ENCODE measurements at places on chromosomes 11 and 22.

- no peaks in the 10 kb centered on the region for H3K4me1 ChIP-seq
- H3K36me3 ChIP-seq: no peaks in the 10 kb centered on the region
- DNase-seq: no peak
- no peak overlapping the region for H3K4me3 ChIP-seq
- peaks cover 4% of the 10 kb centered on the region for H3K27me3 ChIP-seq
These were observed 124.4 kb upstream of the VPREB1 start for GRCh38 chr22:22120160-22120559.

- H3K27ac ChIP-seq: no peak overlapping the region
- no peak for DNase-seq
- H3K36me3 ChIP-seq: no peaks in the 10 kb centered on the region
- no peaks in the 10 kb centered on the region for H3K27me3 ChIP-seq
- H3K4me1 ChIP-seq: no peaks in the 10 kb centered on the region
- no peak overlapping the region for H3K4me3 ChIP-seq
These were observed 623.6 kb downstream of the BRD1 start for GRCh38 chr22:49203859-49204598.

DNA sequence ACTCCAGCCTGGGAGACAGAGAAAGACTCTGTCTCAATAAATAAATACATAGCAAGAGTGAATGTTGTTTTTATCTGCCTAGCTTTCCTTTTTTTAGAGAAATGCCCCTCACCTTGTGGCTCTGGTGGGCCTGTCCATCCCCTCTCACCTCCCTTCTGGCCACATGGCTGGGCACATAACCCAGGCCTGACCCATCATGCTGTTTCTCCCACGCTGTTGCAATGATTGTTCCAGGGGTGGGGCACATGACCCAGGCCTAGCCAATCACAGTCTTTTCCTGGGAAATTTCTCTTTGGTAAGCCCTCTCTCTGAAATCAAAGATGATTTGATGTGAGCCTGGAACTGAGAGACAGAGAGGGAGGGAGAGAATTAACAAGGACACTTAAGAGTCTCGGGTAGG lies 5.5 kb upstream of the CYTH4 start:
- no peak overlapping the region for H3K27ac ChIP-seq
- DNase-seq: no peak
- H3K36me3 ChIP-seq: no peaks in the 10 kb centered on the region
- H3K4me1 ChIP-seq: peaks cover 4% of the 10 kb centered on the region
- no peak overlapping the region for H3K4me3 ChIP-seq
- H3K27me3 ChIP-seq: no peaks in the 10 kb centered on the region

DNA sequence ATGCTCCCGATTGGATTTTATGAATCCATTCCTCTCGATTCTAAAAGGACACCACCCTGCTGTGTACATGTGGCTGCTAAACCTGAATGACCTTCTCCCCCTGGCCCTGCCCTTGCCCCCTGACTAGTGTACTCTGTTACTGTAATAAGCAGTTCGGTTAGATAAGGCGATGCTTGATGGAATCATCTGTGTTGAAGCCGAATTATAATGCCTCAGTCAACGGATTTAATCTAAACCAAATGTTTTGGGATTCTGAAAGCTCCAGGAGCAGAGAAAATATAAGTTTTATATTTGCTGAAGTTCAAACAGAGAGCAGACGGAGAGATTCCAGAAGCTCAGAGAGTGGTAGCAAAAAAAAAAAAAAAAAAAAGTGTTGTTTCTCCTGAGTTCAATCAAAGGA lies 275.4 kb upstream of the MPPED2 start:
- DNase-seq: no peak
- no peaks in the 10 kb centered on the region for H3K4me1 ChIP-seq
- H3K4me3 ChIP-seq: no peak overlapping the region
- H3K27me3 ChIP-seq: no peaks in the 10 kb centered on the region
- no peaks in the 10 kb centered on the region for H3K36me3 ChIP-seq

GRCh38 chr22:22940961-22941605 lies 53.5 kb downstream of the IGLL5 start:
- H3K4me3 ChIP-seq: no peak overlapping the region
- no peak overlapping the region for H3K27ac ChIP-seq
- H3K27me3 ChIP-seq: no peaks in the 10 kb centered on the region
- no peaks in the 10 kb centered on the region for H3K36me3 ChIP-seq
- H3K4me1 ChIP-seq: no peaks in the 10 kb centered on the region
- DNase-seq: no peak

DNA sequence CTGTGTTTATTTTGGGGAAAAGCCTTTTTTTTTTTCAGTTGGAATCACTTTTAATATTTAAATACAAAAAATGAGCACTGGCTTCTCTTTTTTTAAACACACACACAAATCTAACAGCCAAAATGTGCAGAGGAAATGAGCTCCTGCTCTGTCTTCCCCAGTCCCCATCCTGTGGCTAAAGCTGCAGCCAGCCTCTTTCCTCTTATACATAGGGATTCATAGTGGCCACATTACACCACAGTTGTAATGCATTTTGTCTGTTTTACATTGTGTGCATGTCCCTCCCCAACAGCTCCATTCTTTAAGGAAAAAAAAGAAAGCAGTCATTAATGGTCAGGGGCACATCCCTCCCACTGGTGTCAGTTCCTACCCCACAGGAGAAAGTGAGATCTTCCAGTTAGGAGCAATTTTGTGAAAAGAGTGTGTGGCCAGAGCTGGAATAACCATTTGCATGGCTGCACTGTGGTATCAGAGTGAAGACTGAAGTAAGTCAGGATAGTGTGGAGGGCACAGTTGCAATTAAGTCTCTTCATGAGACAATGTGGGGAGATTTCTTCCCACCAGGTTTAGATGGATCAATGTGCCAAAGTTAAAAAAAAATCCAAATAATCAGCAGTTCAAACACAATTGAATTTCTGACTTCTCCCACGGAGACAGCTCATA lies 220.6 kb downstream of the TMEM135 start:
- no peaks in the 10 kb centered on the region for H3K36me3 ChIP-seq
- no peak overlapping the region for H3K4me3 ChIP-seq
- peaks cover 7% of the 10 kb centered on the region for H3K4me1 ChIP-seq
- no peak overlapping the region for H3K27ac ChIP-seq
- no peak for DNase-seq

- no peaks in the 10 kb centered on the region for H3K36me3 ChIP-seq
- no peak overlapping the region for H3K4me3 ChIP-seq
- H3K27ac ChIP-seq: no peak overlapping the region
- H3K27me3 ChIP-seq: no peaks in the 10 kb centered on the region
- no peak for DNase-seq
These were observed 2.8 kb downstream of the TNNI2 start for GRCh38 chr11:1841511-1842148.

DNA sequence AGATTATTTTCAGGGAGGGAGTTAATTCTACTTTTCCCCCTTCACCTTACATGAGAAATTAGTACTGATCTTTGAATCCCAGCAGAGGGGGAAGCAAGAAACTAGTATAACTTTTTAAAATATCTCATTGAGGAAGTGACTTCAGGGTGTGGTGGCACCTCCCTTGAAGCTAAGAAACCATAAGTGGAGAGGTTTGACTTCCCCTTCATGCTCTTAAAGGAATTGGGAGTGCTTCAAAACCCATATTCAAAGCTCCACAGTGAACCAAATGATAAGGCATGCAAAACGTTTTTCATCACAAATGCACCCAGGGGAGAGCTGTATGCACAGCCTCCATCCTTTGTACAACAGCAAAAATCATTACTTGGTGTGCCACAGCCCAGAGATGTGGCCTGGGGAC lies 540 bp downstream of the MS4A14 start:
- H3K4me3 ChIP-seq: no peak overlapping the region
- H3K27ac ChIP-seq: no peak overlapping the region
- no peak for DNase-seq
- H3K4me1 ChIP-seq: no peaks in the 10 kb centered on the region
- H3K27me3 ChIP-seq: no peaks in the 10 kb centered on the region
- no peaks in the 10 kb centered on the region for H3K36me3 ChIP-seq

DNA sequence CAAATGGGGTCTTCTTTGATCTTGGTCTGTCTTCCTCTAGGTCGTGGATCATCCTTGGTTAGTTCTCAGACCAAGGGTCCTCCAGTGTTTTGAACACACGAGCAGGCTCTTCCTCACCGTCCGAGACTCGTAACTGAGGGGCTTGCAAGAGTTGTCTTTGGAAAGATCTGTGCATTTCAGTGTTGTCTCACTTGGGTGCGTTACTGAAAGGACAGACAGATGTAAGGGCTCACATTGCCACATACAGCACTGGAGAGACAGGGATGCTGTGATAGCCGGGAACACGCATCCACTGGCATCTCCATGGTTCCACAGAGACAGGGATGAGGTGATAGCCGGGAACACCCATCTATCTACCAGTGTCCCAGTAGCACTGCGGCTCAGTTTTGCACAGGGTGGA lies 15.7 kb downstream of the GLB1L2 start:
- no peaks in the 10 kb centered on the region for H3K27me3 ChIP-seq
- H3K27ac ChIP-seq: no peak overlapping the region
- no peak for DNase-seq
- H3K36me3 ChIP-seq: no peaks in the 10 kb centered on the region
- H3K4me3 ChIP-seq: no peak overlapping the region
- peaks cover 19% of the 10 kb centered on the region for H3K4me1 ChIP-seq

DNA sequence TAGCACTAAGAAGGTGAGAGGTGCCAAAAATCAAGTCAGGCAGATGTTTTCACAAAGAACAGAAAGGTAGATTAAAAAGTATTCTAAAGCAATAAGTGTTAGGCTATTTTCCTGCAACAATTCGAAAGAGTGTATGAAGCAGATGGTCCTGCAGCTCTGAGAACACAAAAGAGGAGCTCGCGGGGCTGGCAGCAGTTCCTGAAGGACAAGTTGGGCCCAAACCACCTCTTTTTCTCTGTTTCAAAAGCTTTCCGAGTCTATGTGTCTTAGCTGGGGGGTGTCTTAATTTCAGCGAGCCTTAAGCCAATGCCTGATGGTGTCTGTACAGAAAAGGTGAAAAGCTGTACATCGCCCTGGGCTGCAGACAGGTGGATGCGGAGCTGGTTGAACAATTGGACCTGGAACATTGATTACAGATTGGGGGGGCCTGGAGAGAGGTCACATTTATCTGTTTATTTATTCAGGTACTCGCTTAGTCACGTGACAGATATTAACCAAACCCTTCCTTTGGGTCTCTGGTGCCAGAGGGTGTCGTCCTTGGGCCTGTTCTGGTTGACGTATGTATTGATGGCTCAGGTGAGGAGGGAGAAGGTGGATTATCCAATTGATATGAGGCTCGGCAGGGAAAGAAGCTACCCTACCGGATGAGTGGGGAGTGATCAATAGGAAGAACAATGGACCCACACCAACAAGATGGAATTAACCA lies 24.7 kb downstream of the GRIK4 start:
- no peak overlapping the region for H3K4me3 ChIP-seq
- no peaks in the 10 kb centered on the region for H3K36me3 ChIP-seq
- H3K4me1 ChIP-seq: no peaks in the 10 kb centered on the region
- no peaks in the 10 kb centered on the region for H3K27me3 ChIP-seq
- no peak overlapping the region for H3K27ac ChIP-seq
- no peak for DNase-seq

- no peaks in the 10 kb centered on the region for H3K36me3 ChIP-seq
- peaks cover 5% of the 10 kb centered on the region for H3K27me3 ChIP-seq
- H3K4me3 ChIP-seq: no peak within 1 kb of the TSS
- H3K4me1 ChIP-seq: no peaks in the 10 kb centered on the region
- H3K27ac ChIP-seq: no peak within 1 kb of the TSS
These were observed at the start of gene PTPN5 for GRCh38 chr11:18791207-18791968. Gene PTPN5, minus strand, starts transcription at chr11:18791798. Its CDS starts 19,840 bp downstream, at chr11:18771958.

DNA sequence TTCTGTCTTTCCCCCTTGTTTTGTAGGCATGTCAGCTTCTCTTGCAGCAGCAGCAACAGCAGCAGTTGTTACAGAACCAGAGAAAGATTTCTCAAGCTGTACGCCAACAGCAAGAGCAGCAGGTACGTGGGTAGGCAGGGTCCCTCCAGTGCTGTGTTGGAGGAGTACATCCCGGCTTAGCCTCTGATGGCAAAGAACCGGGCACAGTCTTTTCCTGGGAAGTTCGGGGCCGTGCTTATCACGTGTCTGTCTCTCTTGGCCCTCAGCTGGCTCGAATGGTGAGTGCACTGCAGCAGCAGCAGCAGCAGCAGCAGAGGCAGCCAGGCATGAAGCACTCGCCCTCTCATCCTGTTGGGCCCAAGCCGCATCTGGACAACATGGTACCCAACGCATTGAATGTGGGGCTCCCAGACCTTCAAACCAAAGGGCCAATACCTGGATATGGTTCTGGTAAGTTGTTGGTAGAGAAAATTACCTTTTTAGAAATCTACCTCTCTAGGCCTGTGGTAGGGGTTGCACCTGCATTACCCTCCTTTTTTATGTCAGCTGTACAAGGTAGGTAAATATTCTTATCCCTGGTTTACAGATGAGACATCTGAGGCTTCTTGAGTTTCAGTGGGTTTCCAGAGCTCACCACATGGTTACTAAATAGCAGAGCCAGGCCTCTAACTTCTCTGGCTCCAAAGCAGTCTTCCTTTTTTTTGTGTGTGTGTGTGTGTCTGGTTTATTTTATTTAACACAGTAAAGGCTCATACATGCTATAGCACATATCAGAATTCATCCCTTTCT lies 45.2 kb upstream of the ADSL start:
- H3K27me3 ChIP-seq: no peaks in the 10 kb centered on the region
- H3K36me3 ChIP-seq: peaks cover 24% of the 10 kb centered on the region
- no peak overlapping the region for H3K4me3 ChIP-seq
- no peaks in the 10 kb centered on the region for H3K4me1 ChIP-seq
- DNase-seq: no peak

GRCh38 chr22:25420471-25420924 lies 144.0 kb upstream of the GRK3 start:
- no peaks in the 10 kb centered on the region for H3K36me3 ChIP-seq
- no peak overlapping the region for H3K4me3 ChIP-seq
- peaks cover 5% of the 10 kb centered on the region for H3K4me1 ChIP-seq
- peaks cover 20% of the 10 kb centered on the region for H3K27me3 ChIP-seq
- no peak for DNase-seq
- H3K27ac ChIP-seq: no peak overlapping the region

- H3K36me3 ChIP-seq: no peaks in the 10 kb centered on the region
- DNase-seq: no peak
- no peaks in the 10 kb centered on the region for H3K4me1 ChIP-seq
- no peak overlapping the region for H3K27ac ChIP-seq
- no peak overlapping the region for H3K4me3 ChIP-seq
- H3K27me3 ChIP-seq: no peaks in the 10 kb centered on the region
These were observed 197.3 kb upstream of the FOLH1 start for GRCh38 chr11:49405743-49406142.

- H3K27me3 ChIP-seq: no peaks in the 10 kb centered on the region
- peak; percentile 13 for DNase-seq
- peak overlapping the region; percentile 25 for H3K27ac ChIP-seq
- peaks cover 34% of the 10 kb centered on the region for H3K4me1 ChIP-seq
- peak overlapping the region; percentile 62 for H3K4me3 ChIP-seq
These were observed 562 bp downstream of the ZBED4 start for GRCh38 chr22:49853981-49854831.

- DNase-seq: no peak
- H3K4me3 ChIP-seq: no peak overlapping the region
- H3K27ac ChIP-seq: no peak overlapping the region
These were observed 189.3 kb upstream of the SEZ6L start for GRCh38 chr22:25979968-25980367.

GRCh38 chr11:76551400-76551799 lies 106.6 kb downstream of the EMSY start:
- H3K4me3 ChIP-seq: no peak overlapping the region
- no peaks in the 10 kb centered on the region for H3K4me1 ChIP-seq
- no peak overlapping the region for H3K27ac ChIP-seq
- H3K36me3 ChIP-seq: no peaks in the 10 kb centered on the region
- DNase-seq: no peak

GRCh38 chr11:73388265-73389133 lies 12.3 kb downstream of the RELT start:
- no peaks in the 10 kb centered on the region for H3K27me3 ChIP-seq
- H3K27ac ChIP-seq: no peak overlapping the region
- no peak overlapping the region for H3K4me3 ChIP-seq
- H3K4me1 ChIP-seq: peaks cover 38% of the 10 kb centered on the region
- DNase-seq: no peak

GRCh38 chr11:118211006-118211405 lies 13.8 kb downstream of the JAML start:
- H3K27me3 ChIP-seq: no peaks in the 10 kb centered on the region
- no peak overlapping the region for H3K27ac ChIP-seq
- H3K36me3 ChIP-seq: peaks cover 18% of the 10 kb centered on the region
- no peak for DNase-seq

Measured in CD8-positive, alpha-beta memory T cell (primary cell).